ENCODE measurements at places on chromosomes 5 and 9.

DNA sequence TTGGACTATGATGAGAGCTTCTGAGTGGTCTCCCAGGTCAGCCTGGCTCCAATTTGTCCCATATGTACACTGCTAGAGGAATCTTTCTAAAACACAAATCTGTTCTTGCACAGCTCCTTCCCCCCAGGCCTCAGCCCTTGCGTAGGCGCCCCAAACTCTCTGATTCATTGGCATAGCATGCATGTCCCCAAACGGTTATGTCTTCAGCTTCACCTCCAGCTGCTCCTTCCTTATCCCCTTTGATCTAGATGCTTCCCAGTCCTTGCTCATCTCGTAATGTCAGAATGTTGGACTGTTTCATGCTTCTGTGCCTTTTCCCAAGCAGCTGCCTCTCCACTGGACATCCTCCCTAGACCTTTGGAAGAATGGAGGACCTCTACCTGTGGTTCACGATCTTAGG is 60.1 kb upstream of the BASP1 start:
- DNase-seq: no peak

DNA sequence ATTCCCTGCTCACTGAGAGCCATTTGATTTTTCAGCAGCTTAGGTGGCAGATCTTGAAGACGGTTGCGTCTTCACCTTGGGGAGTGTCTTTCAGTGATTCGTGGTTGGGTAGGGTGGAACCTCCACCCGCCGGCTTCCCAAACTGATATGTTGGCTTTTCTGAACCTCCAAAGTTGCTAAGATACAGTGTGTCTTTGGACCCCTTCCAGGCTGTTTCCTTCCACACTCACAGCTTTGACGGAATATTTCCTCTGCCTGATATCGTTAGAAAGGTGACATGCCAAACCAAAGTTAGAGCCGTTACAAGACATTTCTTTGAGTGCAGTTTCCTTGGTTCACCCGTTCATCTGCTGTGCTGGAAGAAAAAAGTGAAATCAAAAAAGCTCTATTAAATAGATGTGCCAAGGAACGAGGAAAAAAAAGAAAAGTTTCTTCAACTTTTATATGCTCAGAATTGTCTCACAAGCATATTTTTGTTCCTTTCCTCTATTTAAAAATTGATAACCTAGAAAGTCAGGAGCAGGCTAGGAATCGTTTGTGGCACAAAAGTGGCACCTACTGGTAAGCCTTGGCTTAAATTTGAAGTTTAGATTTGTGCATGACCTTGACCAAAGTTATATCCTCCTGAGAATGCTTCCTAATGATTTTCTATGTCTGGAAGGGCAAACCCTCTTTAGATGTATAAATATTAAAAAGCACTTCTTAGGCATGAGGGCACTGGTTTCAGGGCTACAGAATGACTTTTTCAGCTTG is 270.7 kb upstream of the WWC1 start:
- no peak for DNase-seq

DNA sequence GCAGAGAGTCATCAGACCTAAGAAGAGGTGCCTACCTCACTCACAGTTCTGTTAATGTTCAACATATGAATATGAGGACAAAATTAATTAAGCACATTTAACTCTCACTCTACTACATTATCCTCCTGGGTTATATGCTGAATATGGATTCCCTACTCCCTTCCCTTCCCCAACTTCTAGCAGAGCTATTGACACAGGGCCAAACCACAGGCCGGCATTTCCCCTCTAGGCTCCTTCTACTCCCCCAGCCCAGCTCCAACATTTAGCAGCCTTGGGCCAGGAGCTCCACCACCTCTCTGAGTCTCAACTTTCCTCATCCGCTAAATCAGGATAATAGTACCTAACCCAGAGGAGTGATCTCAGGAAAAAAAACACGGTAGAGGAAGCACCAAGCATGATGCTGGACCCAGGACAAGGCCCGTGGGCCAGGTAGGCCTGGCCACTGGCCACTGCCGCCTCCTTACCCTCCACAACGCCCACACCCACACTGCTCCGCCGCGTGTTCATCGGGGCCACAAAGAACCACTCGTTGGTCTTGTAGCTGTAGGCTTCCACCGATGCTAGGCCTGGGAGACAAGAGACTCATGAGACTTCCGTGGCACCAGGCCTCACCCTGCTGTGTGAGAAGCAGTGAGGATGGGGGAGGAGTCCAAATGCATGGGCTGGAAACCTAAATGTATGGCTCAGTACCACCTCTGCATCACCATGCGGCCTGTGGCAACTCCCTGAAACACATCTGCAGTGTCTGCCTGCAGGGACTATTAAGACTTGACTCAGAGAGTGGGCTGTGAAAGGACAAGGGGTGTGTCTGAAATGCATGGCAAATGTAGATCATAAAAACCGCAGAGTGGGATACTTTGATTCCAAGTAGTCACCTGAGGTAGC is 98.8 kb downstream of the KLHL3 start:
- no peak for DNase-seq

DNA sequence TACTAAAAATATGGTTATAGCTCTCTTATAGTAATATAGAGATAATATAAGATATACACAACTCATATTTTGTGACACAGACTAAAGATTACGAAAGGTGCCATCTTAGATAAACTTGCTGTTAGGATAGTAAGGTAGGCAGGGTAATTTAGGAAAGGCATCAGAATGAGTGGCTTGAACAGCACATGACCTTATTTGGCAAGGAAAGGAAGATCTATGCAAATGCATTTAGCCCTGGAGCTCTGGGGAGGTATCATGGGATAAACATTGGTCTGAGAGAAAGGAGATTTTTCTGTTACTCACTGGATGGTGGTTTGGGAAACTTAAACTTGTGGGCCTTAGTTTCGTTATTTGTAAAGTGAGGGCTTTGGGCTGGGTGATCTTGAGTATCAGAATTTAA is 65.8 kb downstream of the KCTD16 start:
- DNase-seq: no peak

DNA sequence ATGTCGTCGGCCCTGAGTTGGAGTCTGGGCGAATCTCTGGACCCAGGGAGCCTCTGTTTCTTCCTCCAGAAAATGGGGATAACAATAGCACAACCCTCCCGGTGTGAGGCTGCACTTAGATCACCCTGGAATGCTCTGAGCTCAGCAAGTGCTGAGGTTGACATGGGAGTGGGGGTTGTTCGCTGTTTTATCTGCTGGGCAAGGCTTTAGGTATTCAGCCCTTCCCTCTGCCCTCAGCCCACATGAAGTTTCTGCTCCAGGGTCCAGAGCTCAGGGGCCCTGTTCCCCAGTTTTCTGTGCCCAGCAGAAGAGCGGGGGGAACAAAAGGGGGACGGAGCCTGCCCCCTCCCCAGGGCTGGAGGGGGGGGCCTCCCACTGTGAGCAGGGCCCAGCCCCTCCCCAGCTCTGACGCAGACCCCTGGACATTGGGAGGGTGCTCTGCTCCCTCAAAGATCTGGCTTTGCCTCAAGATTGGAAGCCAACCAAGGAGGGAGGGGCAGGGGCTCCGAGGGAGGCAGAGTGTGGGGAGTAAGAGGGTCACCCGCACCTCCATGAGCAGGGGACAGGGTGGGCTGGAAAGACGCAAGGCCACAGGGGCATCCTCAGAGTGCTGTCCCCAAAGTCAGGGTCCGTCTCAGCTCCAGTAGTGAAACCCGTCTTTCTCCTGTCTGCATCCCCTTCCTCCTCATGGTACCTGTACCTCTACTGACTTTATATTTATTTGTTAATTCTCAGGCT is 215.6 kb downstream of the C9orf50 start:
- no peak for DNase-seq

GRCh38 chr5:110092955-110093785 is 403.4 kb downstream of the MAN2A1 start:
- DNase-seq: no peak

DNA sequence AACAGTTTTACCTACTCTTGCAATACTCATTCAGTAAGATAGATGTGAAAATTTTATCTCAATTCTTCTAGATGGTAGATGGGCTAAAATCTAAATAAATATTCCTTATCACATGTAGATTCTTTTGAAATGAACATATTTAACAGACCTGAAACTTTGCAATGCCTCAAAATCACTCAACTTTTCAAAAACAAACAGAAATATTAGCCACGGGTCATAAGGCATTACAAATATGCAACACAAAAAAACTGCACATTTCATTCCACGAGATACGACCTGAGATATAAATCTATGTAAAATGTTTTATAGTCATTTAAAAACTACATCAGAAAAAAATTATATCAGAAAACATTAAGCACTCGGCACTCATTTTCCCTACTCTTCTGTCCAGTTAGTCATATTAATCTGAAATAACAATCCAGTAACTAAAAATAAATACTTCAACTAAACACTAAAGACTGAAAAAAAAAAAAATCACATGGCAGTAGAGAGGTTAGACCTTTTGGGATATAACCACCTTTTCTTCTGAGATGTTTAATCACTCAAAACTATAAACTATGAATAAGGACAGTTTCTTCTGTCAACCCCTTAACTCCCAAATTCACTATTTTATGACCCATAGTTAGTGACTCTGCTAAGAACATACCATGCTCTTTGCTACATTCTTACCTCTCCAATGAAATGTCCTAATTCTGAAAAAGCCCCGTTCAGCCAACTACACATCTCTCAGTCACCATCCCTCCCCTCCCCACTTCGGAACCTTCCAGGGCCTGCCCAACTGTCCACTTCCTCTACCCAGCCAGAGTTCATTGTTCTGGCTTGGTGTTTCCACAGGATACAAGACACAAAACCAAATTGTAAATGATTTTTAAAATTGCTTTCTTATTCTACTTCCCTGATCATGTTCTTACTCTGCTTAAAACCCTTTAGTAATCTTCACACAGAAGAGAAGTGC is 6.4 kb downstream of the HOMER1 start:
- DNase-seq: no peak

GRCh38 chr9:4237748-4238511 is 61.9 kb downstream of the GLIS3 start:
- DNase-seq: no peak

GRCh38 chr9:116905171-116905588 is 218.1 kb downstream of the TRIM32 start:
- DNase-seq: no peak

- DNase-seq: no peak
Measured at GRCh38 chr9:75907329-75907728, 16.9 kb downstream of the PCSK5 start.

Measured in stimulated activated CD4-positive, alpha-beta T cell treated with anti-CD3 and anti-CD28 coated beads, TNF-alpha, amount 100 ng/mL, for 1 hour (primary cell).